ENCODE measurements at places on chromosomes 16 and 17.

DNA sequence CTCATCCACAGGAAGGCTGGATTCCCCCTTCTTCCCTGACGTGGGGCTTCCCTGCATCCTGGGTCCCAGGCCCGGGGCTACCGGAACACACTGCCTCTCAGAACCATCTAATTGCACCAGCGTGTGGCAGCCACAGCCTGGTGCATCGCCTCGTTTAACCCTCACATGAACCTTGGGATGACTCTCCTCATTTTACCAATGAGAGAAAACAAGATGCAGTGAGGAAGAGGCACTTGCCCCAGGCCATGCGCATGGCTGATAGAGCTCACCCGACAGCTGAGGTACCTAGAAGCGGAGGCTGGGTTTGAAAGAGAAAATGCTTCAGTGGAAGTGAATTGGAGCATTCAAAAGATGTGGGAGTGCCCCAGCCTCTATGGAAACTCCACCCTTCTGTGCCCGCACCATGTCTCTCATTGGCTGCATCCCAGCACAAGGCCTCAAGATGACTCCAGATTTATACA is 162.3 kb downstream of the KATNIP start:
- DNase-seq: no peak

- no peak for DNase-seq
Observed at GRCh38 chr17:73788111-73788510, 143.9 kb upstream of the SDK2 start.

GRCh38 chr17:82772026-82772425 is 20.2 kb downstream of the TBCD start:
- DNase-seq: no peak

DNA sequence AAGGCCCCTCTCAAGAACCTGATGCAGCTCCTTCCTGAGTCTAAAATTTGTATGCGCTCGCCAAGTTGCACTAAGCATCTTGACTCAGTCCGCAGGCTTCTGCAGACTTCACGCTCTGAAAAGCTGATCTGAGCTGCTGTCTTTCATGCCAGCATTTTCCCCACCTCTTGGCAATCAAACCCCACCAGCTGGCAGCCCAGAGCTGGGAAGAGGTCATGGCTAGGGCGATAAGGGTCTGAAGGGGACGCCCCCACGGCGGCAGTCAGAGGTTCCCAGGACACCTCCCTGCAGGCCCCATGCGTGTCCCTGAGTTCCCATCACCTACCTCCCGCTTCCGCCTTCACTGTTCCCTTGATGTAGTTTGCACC is 5.1 kb upstream of the UNC13D start:
- no peak for DNase-seq

- DNase-seq: no peak
Observed at GRCh38 chr17:71183066-71183660, 937.7 kb upstream of the SOX9 start.

GRCh38 chr17:1067282-1067956 is 70.5 kb downstream of the TIMM22 start:
- DNase-seq: no peak

- DNase-seq: no peak
Observed at GRCh38 chr17:60579551-60579950, 20.4 kb upstream of the PPM1D start.

GRCh38 chr17:58873926-58874325 is 118.3 kb downstream of the PPM1E start:
- no peak for DNase-seq

- DNase-seq: no peak
Observed at GRCh38 chr17:58630883-58631522, 60.8 kb downstream of the TEX14 start.

DNA sequence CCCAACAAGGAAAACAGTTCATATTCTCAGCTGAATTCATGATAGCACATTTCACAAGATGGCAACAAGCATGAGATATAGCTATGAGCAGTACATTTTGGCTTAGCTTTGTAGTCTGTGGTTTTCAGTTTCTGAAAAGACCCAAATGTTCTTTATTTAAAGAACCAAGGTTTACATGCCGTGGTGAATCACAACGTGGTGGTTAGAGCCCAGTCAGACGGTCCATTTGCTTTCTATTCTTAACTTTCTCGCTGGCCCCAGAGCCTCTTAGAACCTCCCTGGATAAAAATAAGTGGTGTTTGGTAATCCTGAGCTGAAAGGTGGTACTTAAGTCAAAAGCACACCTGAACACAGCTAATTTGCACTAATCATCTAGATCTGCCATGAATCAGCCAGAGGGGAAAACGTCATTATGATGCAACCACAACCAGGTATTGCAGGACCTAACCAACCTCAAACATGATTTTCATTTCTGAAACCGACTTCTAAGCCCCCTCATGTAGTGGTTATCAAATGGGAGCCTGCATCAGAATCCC is 18.6 kb upstream of the HAPSTR1 start:
- DNase-seq: no peak

DNA sequence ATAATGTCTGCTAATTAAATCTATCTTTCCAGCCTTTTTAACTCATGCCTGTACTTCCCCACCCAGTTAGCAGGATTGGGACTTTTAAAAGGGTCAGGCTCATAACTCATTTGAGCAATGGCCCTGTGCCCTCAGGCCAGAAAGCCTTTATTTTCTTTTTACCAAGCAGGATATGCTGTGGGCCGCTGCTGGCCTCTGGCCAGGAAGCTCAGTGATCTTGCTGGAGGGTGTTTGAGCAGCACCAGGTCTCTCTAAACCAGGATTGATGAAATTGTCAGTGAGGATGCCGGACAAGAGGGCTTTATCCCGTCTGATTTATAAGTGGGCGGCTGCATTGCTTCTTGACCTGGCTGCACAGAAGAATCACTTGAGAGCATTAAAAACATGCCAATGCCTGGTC is 187.8 kb downstream of the RAB11FIP4 start:
- DNase-seq: no peak

DNA sequence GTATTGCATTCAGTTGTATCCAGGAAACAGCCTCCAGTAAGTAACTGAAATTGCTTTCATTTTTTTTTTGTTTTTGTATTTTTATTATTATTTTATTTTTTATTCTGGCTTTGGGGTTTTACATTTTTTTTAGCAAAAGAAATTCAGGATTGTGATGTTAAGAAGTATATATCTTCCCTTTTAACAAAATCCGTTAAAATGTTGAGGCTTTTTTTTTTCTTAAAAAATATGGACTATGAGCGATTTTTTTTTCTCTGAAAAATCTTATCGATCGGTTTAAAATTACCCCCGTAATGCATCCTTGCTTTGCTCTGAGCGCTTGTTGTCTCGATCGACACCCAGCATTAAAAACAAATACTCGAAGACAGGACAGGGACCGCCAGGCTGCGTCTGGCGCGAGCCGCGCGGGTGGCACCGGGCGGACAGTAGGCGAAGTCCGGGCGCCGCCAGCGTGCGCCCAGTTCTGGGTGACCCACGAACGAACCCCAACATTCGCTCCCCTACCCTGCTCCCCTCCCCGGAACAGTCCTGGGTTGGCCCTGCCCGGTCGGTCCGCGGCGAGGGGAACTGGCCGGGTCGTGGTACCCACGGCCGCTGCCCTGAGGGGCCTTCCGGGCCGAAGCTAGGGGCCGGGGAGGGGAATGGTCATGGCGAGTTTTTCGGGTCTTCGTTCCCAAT is 482 bp downstream of the BAHCC1 start:
- no peak for DNase-seq

DNA sequence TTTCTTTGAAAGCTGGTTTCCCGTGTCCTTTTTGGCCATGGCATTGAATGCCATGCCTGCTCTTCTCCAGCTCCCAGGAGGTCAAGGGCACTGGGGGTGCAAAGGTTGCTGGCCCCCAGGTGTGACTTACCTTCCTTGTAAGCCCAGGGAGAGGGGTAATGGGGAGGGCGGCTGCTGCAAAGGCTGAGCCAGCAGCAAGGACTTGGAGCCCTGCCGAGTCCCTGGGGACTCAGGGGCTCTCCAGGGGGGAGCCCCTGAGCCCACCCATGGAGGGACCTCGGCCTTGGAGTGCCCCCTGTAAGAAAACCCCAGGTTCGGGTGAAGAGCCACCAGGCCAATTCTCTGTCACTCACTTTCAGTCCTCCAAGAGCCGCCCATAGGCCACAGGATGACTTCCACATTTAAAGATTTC is 5.9 kb upstream of the CCL22 start:
- no peak for DNase-seq

GRCh38 chr17:70820276-70820675 is 650.9 kb downstream of the KCNJ2 start:
- DNase-seq: no peak

DNA sequence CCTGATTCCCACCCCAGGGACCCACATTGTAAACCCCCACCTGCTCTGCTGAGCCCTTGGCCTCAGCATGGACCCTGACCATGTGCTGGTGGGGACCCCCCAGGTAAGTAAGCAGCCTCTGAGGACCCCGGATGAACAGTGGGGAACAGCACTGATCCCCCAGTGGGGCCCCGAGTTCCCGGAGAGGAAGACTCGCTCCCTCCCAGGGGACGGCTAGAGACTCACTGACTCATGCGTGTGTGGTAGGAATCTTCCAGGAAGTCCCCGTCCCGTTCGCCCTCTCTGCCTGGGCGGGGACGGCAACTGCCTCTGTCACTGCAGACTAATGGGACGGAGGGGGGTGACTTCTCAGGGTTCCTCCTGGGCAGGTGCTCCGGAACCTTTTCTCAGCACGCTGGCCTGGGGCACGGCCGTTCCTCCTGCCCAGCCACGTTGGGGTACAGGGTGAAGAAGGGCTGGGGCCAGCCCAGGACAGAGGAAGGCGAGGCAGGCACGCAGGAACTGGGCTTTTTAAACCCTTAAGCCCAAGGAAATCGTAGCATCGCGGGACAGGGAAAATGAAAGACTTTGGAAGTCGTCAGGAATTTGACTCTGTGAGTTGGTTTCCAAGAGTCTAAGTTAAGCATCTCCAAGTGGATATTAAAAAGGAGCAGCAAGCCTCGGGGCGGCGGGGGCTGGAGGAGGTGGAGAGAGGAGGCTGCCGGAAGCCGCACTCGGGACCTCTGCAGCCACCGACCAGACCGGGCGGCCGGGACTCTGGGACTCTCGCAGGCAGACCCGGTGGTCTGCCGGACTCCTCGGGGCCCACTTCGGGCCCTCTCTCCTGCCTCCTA is 178.7 kb downstream of the SEC14L1 start:
- peak; percentile 56 for DNase-seq

- no peak for DNase-seq
Observed at GRCh38 chr17:7249214-7249613, 2.3 kb downstream of the CTDNEP1 start.
